Neural crest cell (in vitro differentiated cells): ENCODE measurements at places on chromosomes 6 and 20. TPM values are rescaled to one million over a fixed set of nuclear protein-coding genes. Genes with fewer than 3 reads are reported as not detected.
A peak's percentile ranks its signal among the peaks of the same experiment; 100 is the strongest.

DNA sequence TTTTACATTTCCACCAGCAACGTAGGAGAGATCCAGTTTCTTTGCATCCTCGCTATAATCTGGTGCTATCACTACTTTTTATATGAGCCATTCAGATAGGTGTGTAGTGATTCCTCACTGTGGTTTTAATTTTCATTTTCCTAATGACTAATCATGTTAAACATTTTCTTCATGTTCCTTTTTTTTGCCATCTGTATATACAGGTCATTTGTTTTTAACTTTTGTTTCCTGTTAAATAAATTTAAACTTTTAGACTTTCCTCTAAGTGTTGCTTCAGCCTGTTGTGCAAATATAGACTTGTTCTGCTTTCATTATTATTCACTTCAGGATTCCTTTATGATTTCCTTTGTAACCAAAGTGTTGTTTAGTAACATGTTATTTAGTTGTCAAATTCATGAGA, 697.4 kb downstream of the PTPRT start:
- no peak for DNase-seq
- H3K27ac ChIP-seq: no peak overlapping the region
- no peaks in the 10 kb centered on the region for H3K36me3 ChIP-seq
- no peak overlapping the region for H3K4me3 ChIP-seq

ID4 gene
- total RNA-seq: 104 and 106 TPM in 2 replicates

- peaks cover 86% of the 10 kb centered on the region for H3K27me3 ChIP-seq
- H3K36me3 ChIP-seq: no peaks in the 10 kb centered on the region
- no peak overlapping the region for H3K27ac ChIP-seq
Observed at GRCh38 chr6:32792901-32793435, 23.8 kb downstream of the HLA-DOB start.

- no peak for DNase-seq
- H3K4me3 ChIP-seq: no peak overlapping the region
- peak overlapping the region; percentile 83 for H3K27ac ChIP-seq
- no peaks in the 10 kb centered on the region for H3K27me3 ChIP-seq
Observed at GRCh38 chr20:31908016-31908415, 37.6 kb downstream of the TTLL9 start.

- no peak for DNase-seq
- peaks cover 13% of the 10 kb centered on the region for H3K27me3 ChIP-seq
- no peak overlapping the region for H3K27ac ChIP-seq
- peaks cover 12% of the 10 kb centered on the region for H3K4me1 ChIP-seq
- H3K36me3 ChIP-seq: no peaks in the 10 kb centered on the region
- H3K4me3 ChIP-seq: no peak overlapping the region
Observed at GRCh38 chr6:25637960-25638434, 14.0 kb upstream of the SCGN start.

DNA sequence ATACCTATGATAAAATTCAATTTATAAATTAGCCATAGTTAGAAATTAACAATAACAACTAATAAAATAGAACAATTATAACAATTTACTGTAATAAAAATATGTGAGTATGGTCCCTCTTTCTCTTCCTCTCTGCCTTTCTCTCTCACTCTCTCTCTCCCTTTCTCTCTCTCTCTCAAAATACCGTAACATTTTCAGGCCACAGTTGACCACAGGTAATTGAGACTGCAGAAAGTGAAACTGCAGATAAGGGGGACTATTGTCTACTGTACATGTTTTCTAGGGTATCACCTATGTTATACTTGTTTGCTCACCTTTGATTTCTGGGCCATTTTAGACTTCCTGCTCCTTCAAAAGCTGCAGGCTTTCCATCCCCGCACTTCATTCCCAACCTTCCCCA, 46.8 kb downstream of the LY86 start:
- no peak overlapping the region for H3K27ac ChIP-seq
- H3K4me1 ChIP-seq: peaks cover 19% of the 10 kb centered on the region
- no peak for DNase-seq
- no peaks in the 10 kb centered on the region for H3K36me3 ChIP-seq
- H3K4me3 ChIP-seq: no peak overlapping the region

SLC26A8 gene
- total RNA-seq: 0.14 and 0.33 TPM in 2 replicates

DNA sequence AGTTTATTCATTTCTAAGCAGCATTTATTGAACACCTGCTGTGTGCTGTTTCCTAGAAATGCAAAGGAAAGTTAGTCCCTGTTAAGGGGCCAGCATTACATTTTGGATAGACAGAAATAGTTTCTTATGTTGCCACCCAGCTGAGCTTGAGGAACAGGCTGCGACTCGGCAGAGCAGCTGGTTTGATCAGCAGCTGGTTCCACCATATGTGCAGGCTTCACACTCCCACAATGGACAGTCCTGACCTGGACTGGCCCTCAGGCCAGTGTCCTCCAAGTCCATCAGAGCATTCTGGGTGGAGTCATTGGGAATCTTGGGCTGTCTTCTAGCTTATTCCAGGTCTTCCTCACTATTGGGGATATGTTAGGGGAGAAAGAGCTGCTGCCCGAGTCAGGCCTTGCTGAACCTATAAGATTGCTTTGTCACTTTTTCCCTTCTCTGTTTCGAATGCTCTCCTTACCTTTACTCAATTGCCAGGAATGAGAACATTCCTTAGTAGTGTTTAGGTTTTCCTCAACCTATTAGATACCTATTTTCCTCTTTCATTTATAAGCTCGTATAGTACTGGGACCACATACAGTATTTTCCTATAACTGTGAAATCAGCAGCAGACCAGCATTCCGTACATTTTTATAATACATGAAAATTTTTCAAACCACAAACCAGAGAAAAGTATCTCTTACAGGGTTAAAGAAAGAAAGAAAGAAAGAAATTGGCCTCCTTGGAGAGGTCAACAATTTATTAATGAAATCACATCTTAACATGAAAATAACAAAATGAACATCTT, 203.0 kb downstream of the FARS2 start:
- DNase-seq: no peak
- peaks cover 37% of the 10 kb centered on the region for H3K4me1 ChIP-seq
- H3K27ac ChIP-seq: no peak overlapping the region
- H3K36me3 ChIP-seq: peaks cover 2% of the 10 kb centered on the region
- no peaks in the 10 kb centered on the region for H3K27me3 ChIP-seq

MEP1A gene
- total RNA-seq: not detected in 2 replicates

- H3K27me3 ChIP-seq: peaks cover 3% of the 10 kb centered on the region
- no peak overlapping the region for H3K4me3 ChIP-seq
- DNase-seq: no peak
- H3K36me3 ChIP-seq: no peaks in the 10 kb centered on the region
Observed at GRCh38 chr20:61193164-61193563, 58.9 kb upstream of the CDH4 start.

DNA sequence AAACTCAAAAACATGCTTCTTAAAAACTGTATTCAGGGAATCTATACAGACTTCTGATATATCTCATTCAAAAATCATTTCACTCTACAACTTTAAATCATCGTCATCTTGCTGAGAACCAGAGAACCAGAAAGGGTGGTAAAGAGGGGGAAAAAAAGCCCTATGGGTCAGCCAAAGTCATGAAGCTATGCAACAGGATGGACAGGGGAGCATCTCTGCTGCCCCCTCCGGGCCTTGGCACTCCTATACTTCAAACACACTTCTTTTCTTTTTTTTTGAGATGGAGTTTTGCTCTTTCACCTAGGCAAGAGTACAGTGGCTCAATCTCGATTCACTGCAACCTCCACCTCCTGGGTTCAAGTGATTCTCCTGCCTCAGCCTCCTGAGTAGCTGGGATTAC, 73.5 kb upstream of the NFATC2 start:
- peaks cover 3% of the 10 kb centered on the region for H3K4me1 ChIP-seq
- no peaks in the 10 kb centered on the region for H3K27me3 ChIP-seq
- H3K36me3 ChIP-seq: peaks cover 4% of the 10 kb centered on the region
- H3K4me3 ChIP-seq: no peak overlapping the region

TMEM217 gene
- 0.82 and 0.86 TPM in 2 replicates for total RNA-seq

DNA sequence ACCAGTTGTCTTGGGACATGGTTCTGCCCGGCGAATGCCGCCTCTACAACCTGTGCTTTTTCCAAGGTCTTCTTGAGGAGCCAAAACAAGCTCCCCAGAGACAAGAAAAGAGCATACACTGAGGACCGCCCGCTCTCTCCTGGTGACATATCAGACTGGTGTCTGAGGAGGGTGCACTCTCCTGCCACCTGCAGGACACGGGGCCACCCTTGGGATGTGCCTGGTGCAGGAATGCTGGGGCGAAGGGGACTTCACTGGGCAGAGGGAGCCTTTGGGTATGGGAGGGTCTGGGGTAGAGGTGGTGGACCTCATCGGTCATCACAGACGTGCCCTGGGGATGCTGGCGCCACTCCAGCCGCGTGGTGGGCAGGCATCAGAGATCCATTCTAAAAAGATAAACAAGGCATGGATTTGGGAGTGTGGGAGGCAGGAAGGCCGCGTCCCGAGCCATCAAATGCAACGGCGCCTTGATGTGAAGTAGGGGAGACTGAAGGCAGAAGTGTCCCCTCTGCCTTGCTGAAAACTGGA, 163.3 kb downstream of the CD83 start:
- no peaks in the 10 kb centered on the region for H3K27me3 ChIP-seq
- peak overlapping the region; percentile 54 for H3K27ac ChIP-seq
- H3K36me3 ChIP-seq: no peaks in the 10 kb centered on the region
- DNase-seq: no peak
- peaks cover 40% of the 10 kb centered on the region for H3K4me1 ChIP-seq

DNA sequence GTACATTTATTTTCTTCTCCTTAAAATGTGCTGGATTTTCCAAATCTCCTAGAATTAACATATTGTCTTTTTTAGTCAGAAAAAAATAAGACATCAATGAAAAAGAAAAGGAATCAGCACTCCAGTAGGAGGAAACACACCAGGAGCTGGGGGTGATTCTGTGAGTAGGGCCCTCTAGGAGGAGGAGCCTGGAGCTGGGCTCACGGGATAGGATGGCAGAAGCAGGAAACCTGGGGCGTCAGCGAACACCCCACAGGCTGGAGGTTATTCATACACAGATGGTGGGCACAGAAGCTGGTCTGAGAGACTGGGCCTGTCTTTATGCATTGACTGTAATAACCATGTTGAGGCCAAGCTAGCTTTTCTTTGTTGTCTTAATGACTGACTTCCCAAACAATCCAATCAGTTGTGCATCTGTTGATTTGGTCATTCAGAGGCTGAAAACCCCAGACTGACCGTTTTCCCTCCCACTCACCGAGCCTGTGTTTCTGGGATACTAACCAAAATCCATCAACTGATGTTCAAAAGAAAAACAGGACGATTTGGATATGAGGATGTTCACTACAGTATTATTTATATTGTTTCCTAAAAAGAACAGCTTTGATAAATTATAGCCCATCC, 53.1 kb downstream of the CPNE5 start:
- no peak for DNase-seq
- H3K27ac ChIP-seq: peak overlapping the region; percentile 57
- H3K4me1 ChIP-seq: peaks cover 61% of the 10 kb centered on the region
- H3K4me3 ChIP-seq: peak overlapping the region; percentile 54
- no peaks in the 10 kb centered on the region for H3K27me3 ChIP-seq

GRCh38 chr6:162173466-162173865, 554.1 kb downstream of the PRKN start:
- H3K4me1 ChIP-seq: peaks cover 11% of the 10 kb centered on the region
- DNase-seq: no peak
- H3K27ac ChIP-seq: no peak overlapping the region
- H3K36me3 ChIP-seq: no peaks in the 10 kb centered on the region
- H3K27me3 ChIP-seq: no peaks in the 10 kb centered on the region

GRCh38 chr6:139028658-139029469, at the start of gene ABRACL:
TSS of gene ABRACL (plus strand) at chr6:139028745. CDS start at chr6:139034161, 5,416 bp downstream.
- peak within 1 kb of the TSS; percentile 97 for H3K27ac ChIP-seq
- H3K36me3 ChIP-seq: peaks cover under 1% of the 10 kb centered on the region
- H3K27me3 ChIP-seq: no peaks in the 10 kb centered on the region
- peak within 1 kb of the TSS; percentile 97 for H3K4me3 ChIP-seq
- DNase-seq: peak; percentile 45
- H3K4me1 ChIP-seq: peaks cover 27% of the 10 kb centered on the region

DNA sequence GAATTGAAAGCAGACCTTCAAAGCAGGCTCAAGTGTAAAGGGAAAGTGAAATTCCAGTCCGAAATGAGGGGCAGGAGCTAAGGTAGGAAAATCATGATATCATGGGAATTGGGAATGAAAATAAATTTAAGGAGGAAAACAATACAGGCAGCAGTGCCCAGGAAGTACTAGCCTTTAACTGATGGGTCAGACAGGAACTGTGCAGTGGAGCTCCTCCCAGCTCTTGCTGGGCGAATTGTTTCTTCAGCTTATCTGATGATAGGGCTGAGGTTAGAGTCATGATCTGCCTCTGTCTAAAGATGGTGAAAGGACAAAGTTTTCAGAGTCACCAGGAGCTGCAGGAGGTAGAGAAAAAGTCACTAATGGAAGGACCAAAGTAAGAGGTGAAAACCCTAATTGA, 457.9 kb upstream of the PTCHD4 start:
- H3K27me3 ChIP-seq: no peaks in the 10 kb centered on the region
- no peak overlapping the region for H3K4me3 ChIP-seq
- H3K27ac ChIP-seq: no peak overlapping the region
- H3K36me3 ChIP-seq: no peaks in the 10 kb centered on the region
- peaks cover 22% of the 10 kb centered on the region for H3K4me1 ChIP-seq
- no peak for DNase-seq

EMILIN3 gene
- total RNA-seq: 6.9 and 7.5 TPM in 2 replicates

DNA sequence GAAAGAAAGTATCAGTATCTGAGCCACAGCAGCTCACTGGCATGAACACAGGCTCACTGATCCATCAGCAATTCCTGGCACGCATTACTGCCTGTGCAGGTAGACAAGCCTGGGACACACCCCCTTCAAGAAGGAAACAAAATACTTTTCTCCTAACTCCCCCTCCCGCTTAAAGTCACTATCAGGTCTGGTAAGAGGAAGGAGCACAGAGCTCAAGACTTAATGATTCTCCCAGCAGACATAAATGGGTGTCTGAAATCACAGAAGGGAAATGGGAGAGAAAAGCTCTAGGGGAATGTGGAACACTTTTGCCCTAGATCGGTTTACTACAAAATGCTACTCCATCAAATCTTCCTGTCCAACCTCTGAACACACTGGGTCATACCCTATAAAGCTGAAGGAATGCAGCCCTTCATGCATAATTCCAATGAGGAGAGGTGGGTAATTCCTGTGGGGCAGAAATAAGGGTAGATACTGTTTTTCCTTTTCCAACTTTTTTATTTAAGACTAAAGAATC, at the start of gene ADGRF1:
Gene ADGRF1, minus strand, starts transcription at position 58 of the 517 bp plus-strand sequence. CDS start 13,271 bp downstream, outside the sequence.
- no peak for DNase-seq
- H3K4me3 ChIP-seq: no peak within 1 kb of the TSS
- H3K27me3 ChIP-seq: peaks cover 3% of the 10 kb centered on the region
- no peak within 1 kb of the TSS for H3K27ac ChIP-seq
- H3K4me1 ChIP-seq: peaks cover under 1% of the 10 kb centered on the region
- H3K36me3 ChIP-seq: no peaks in the 10 kb centered on the region

GRCh38 chr6:9399916-9400315, 964.6 kb upstream of the SLC35B3 start:
- DNase-seq: no peak
- H3K4me1 ChIP-seq: peaks cover 6% of the 10 kb centered on the region
- H3K4me3 ChIP-seq: no peak overlapping the region
- H3K36me3 ChIP-seq: no peaks in the 10 kb centered on the region
- H3K27me3 ChIP-seq: no peaks in the 10 kb centered on the region
- H3K27ac ChIP-seq: no peak overlapping the region
